DND-41 (cell line): ENCODE measurements at places on chromosomes 16 and 17.
A peak's percentile ranks its signal among the peaks of the same experiment; 100 is the strongest.

DNA sequence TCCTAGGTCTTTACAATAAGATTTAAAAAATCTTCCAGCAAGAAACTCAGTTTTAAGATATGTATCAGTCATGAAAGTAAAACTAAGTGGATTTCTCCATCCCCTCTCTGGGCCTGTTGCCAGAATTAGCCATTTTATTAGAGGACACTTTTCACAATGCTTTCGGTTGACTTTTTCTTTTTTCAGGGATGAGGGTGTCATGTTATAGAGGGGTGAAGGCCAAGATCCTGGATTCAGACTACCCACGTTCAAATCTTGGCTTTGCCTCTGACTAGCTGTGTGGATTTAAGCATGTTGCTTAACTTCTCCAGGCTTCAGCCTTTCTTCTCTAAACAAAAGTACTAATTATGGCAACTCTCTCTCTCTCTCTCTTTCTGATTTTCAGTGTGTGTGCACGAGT, 111.7 kb upstream of the COX10 start:
- DNase-seq, result no peak

DNA sequence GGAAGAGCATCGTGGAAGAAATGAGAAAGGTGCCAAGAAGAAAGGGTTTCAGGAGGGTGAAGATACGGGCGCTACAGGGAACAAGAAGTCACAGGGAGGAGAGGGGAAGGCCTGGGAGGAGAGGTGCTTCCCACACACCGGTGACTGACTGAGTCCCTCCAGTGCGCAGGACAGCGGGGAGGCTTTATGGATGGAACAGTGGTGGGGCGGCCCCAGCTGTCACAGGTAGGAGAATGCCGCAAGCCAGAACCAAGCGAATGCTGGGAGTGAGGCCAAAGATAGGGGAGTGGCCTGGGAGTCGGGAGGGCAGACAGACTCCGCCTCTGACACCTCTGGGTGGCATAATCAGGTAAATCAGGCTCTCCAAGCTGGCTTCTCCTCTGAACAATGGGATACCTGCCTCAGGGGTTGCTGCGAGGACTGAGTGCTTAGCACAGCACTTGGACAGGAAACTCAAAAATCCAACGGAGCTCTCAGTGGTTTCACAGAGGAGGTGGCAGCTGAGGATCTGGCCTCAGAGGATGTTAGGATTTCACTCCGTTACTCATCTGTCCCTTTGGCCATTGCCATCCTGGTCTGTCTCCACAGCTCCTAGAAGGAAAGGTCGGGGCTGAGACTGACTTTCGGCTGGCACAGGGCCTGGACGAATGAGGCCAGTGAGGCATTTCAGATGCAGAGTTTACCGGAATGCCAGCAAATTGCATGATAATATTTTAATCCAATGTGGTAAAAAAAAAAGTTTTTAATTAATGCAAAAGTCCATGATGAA, 717 bp upstream of the CNP start:
- peak; percentile 30 for DNase-seq

- no peak for DNase-seq
These were observed 730.7 kb downstream of the CDH11 start for GRCh38 chr16:64391063-64391600.

DNA sequence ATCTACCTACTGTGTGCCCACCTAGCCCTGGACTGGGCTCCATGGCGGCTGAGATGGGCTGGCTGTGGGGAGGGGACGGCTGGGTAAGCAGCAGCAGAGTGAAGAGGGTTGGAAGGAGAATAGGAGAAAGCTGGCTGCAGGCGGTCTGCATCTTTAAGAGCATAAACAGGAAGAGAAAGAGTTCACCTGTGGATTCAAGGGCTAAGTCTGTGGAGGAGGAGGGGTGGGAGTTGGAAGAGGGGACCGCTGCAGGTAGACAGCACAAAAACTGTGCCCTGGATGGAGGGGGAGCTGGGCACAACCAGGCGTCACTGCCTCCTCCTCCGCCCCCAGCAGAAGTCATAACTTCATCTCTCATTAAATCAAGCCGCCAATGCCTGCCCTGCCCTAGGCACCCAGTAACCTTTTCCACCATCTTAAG, 677 bp downstream of the SLC13A2 start:
- no peak for DNase-seq

GRCh38 chr16:46884513-46885293, 541 bp downstream of the GPT2 start:
- DNase-seq, result no peak

GRCh38 chr16:66490774-66491715, 58.9 kb downstream of the TK2 start:
- no peak for DNase-seq

DNA sequence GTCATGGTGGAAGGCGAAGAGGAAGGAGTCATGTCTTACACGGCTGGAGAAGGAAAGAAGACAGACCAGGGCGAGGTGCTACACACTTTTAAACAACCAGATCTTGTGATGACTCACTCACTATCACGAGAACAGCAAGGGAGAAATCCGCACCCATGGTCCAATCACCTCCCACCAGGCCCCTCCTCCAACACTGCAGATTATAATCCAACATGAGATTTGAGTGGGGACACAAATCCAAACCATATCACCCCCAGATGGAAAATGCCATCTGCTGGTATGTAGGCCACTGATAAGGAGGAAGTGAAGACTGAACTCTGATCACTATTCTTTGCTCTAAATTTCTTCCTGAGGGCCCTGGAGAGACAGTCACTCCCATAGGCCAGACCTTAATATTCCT, 7.5 kb upstream of the ITGAX start:
- no peak for DNase-seq
